ENCODE measurements at places on chromosomes 5 and 9.

- DNase-seq, result no peak
Observed at GRCh38 chr5:96816411-96816939, 8.7 kb upstream of the ERAP1 start.

GRCh38 chr5:16726538-16726946, 109.7 kb upstream of the RETREG1 start:
- DNase-seq, result no peak

GRCh38 chr9:135080286-135081263, 6.9 kb upstream of the OLFM1 start:
- DNase-seq, result no peak

- DNase-seq, result no peak
Observed at GRCh38 chr5:138998521-138998920, 123.4 kb upstream of the LRRTM2 start.

GRCh38 chr5:142046191-142046590, 33.4 kb upstream of the GNPDA1 start:
- no peak for DNase-seq

Measured in prostate gland (tissue), 2 donors.